Activated CD4-positive, alpha-beta memory T cell treated with anti-CD3 and anti-CD28 coated beads, Interleukin-2, amount 10 ng/mL, durations not matched to agents 7 days and 5 days (primary cell): ENCODE measurements at places on chromosomes 5 and 9. TPM values are rescaled to one million over a fixed set of nuclear protein-coding genes. Genes with fewer than 3 reads are reported as not detected.
A peak's percentile ranks its signal among the peaks of the same experiment; 100 is the strongest.

The LEAP2 gene
- total RNA-seq, result 2.5 TPM

DNA sequence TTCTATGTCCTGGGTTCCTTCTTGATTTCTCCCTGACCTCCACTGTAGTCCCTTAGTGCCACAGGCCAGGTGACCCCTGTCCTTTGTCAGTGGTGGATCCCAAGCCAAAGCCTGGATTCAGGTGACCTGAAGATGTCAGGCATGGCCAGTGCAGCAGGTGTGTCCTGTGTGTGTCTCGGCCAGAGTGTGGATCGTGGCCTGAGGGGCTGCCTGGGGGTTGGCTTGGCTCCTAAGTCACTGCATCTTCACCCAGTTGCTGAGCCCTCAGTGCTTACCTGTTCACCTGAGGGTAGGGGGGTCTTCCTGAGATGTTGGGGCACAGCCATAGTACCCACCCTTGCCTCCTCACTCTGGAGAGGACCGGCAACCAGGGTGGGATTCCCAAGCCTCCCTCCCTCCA, 61.8 kb upstream of the PITX1 start:
- H3K36me3 ChIP-seq, result no peaks in the 10 kb centered on the region
- DNase-seq, result no peak
- H3K4me1 ChIP-seq, result no peaks in the 10 kb centered on the region
- no peak overlapping the region for H3K4me3 ChIP-seq

- H3K27ac ChIP-seq, result no peak overlapping the region
- H3K4me3 ChIP-seq, result no peak overlapping the region
- peaks cover 40% of the 10 kb centered on the region for H3K27me3 ChIP-seq
These were observed 14.1 kb upstream of the SPDL1 start for GRCh38 chr5:169569513-169569912.

The ENHO gene
- not detected for total RNA-seq

The ISL1 gene
- total RNA-seq, result not detected

The PTGDS gene
- total RNA-seq, result 44.2 TPM

DNA sequence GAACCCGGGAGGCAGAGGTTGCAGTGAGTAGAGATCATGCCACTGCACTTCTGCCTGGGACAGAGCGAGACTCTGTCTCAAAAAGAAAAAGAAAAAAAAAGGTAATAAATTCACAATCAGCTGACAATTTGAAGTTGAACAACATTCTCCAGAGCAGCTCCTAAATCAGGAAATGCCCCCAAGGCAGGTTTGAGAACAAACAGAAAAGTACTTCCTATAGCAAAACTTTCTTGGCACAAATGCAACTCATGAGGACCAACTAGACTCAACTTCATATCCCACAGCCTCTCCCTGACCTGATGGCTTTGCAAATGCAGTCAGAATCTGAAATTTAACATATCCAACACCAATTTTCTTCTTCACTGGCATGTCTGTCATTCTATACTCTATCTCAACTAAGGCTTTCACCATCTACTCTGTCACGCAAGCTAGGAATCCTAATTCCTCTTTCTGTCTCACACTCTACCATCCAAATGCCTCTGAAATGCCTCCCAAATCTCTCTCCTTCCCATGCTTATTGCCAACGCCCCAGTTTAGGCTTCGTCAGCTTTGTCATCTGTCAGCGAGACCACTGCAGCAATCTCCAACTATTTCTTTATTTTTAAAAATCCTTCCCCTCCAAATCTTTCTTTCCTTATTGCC, 113.3 kb downstream of the MAPKAP1 start:
- no peaks in the 10 kb centered on the region for H3K36me3 ChIP-seq
- H3K4me1 ChIP-seq, result peaks cover 2% of the 10 kb centered on the region
- no peak overlapping the region for H3K27ac ChIP-seq
- no peak for DNase-seq

- no peaks in the 10 kb centered on the region for H3K27me3 ChIP-seq
- H3K4me1 ChIP-seq, result peaks cover 53% of the 10 kb centered on the region
- no peak for DNase-seq
- peak overlapping the region; percentile 78 for H3K27ac ChIP-seq
- H3K36me3 ChIP-seq, result no peaks in the 10 kb centered on the region
- no peak overlapping the region for H3K4me3 ChIP-seq
These were observed 16.3 kb downstream of the KLF9 start for GRCh38 chr9:70398145-70398556.

The SH3PXD2B gene
- total RNA-seq, result 0.25 TPM

DNA sequence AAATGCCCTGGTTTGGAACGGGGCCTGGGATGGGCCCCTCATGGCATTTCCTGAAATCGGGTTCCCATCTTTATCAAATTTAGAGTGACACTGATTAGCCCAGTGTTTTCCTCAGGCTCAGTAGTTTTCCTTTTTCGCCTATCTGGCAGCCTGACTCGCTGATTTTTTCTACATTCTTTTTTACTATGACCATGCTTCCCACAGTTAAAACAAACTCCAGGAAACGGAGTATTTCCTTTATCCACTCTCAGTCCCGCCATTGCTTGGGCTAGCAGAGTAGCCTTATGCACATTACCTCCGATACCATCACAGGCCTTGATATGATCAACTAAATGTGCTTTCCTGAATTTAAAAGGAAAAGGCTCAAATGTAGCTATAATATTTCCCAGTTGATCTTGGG, 5.5 kb downstream of the OR1Q1 start:
- no peaks in the 10 kb centered on the region for H3K36me3 ChIP-seq
- H3K4me1 ChIP-seq, result no peaks in the 10 kb centered on the region
- H3K4me3 ChIP-seq, result no peak overlapping the region
- no peaks in the 10 kb centered on the region for H3K27me3 ChIP-seq
- no peak overlapping the region for H3K27ac ChIP-seq

DNA sequence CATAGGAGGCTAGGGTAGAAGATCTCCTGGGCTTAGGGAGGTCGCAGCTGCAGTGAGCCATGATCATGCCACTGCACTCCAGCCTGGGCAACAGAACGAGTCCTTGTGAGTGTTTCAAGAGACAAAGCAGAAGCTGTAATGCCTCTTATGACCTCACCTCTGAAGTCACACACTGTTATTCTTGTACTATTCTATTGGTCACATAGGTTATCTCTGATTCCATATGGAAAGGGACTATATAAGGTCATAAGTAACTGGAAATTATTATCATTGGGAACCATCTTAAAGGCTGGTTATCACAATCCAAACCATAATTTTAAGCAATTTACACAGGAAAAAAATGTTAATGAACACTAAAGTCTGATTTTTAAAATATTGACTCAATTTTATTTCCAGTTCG, 17.9 kb upstream of the AFF4 start:
- peaks cover 6% of the 10 kb centered on the region for H3K27me3 ChIP-seq
- H3K27ac ChIP-seq, result no peak overlapping the region
- H3K4me3 ChIP-seq, result no peak overlapping the region
- no peaks in the 10 kb centered on the region for H3K4me1 ChIP-seq

- H3K4me3 ChIP-seq, result peak overlapping the region; percentile 67
- DNase-seq, result no peak
- H3K4me1 ChIP-seq, result peaks cover 93% of the 10 kb centered on the region
- H3K36me3 ChIP-seq, result peaks cover 54% of the 10 kb centered on the region
- peak overlapping the region; percentile 91 for H3K27ac ChIP-seq
- H3K27me3 ChIP-seq, result no peaks in the 10 kb centered on the region
These were observed 26.2 kb downstream of the IRF1 start for GRCh38 chr5:132464156-132464939.
